Sciatic nerve (tissue), 2 donors: ENCODE measurements at places on chromosomes 13 and 19.

DNA sequence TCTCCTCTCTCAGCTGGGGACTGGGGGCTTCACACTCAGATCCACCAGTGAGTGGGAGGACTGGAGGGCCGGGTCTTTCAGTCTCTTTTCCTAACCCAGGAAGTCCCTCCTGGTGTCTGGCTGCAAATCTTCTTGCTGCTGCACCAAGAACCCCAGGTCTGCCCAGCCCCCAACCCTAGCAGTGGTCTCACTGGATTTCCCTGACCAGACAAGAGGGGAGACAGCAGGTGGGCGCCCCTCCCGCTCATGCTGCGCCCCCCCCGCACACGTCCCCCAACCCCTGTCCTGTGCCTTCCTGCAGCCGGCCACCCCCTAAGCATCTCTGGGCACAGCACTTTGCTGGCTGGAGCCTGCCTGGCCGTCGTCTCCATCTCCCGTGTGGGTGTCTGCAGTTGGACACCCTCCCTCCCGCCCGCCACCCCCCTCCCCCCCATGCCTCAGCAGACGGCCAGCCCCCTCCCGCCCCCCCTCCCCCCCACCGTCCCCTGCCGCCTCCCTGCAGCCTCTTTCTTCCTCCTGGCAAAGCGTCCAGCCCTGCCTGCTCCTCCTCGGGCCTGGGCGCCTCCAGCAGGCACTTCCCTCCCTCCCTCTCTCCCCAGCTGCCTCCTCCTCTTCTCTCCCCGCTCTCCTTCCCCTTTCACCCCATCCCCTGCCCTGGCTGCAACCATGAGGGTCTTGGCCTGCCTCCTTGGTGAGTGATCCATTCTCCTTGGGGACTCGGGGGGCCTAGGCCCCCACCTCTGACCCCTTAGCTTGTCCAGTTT is at the start of gene SSC5D:
TSS of gene SSC5D (plus strand) at position 513 of the 764 bp plus-strand sequence. CDS start at position 667, 154 bp downstream.
- no peak for DNase-seq

- DNase-seq: no peak
Measured at GRCh38 chr13:111859354-111860230, 207.4 kb upstream of the SOX1 start.

DNA sequence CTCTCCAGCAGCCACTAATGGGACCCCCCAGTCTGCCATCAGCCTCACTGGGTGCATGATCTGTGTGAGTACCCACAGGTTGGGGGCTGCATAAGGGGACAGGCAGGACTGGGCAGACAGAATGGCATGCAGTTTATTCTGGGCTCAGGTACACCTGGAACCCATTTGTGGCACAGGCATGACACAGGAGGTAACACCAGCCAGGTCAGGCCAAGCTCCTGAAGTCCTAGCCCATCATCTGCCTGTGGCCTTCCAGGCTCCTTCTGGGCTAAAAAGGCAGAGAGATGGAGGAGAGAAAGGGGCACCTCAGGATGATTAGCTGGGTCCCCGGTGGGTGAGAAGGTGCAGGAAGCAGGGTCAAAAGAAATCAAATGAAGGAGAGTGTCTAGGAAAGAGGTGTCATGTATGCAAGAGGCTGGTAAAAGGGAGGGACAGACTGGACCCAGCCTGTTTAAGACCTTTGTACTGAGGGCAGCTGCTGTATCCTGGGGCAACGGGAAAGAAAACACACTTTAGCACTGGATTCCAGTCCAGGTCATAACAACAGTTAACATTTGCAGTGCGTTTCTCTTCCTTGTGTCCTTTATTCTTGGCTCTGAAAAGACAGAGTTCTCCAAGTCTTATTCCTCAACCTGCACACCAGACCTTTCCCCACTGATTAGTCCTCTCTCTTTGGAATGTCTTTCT is 20.2 kb upstream of the DGKH start:
- DNase-seq: no peak

DNA sequence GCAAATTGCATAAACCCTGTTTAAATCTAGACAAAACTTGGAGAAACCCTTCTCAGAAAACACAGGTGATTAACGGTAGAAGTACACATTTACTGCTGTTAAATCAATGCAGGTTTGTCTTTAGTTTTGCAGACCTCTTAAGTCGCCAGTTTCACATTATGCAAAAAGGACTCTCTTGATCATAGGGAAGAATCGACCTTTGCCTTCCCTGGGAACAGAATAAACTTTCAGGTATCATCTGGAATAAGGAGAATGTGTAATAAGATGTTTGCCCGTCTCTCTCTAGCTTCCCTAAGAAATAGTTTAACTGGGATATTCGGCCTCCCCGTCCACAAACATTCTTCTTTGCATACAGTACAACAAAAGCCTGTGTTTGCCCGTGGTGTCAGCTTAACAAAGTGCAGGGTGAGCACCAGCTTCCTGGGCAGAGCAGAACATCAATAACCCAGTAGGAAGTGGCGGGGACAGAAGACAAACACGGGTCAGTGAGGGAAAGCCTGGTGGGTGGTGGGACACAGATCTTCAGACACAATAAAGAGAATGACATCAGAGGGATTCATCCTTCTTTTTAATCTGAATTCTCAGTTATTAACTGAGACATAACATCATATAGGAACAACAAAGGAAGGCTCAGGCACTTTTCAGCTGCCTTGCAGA is 1077.7 kb upstream of the SLC10A2 start:
- DNase-seq: no peak
